Ascending aorta (tissue), 2 donors: ENCODE measurements at places on chromosomes 11 and 22. TPM values are rescaled to one million over a fixed set of nuclear protein-coding genes. Genes with fewer than 3 reads are reported as not detected.

Gene DRICH1
- total RNA-seq, result not detected

Gene DMC1
- total RNA-seq, result not detected

Gene CALCA
- not detected for total RNA-seq

Gene GRAP2
- not detected for total RNA-seq

Gene P2RY2
- total RNA-seq, result 18.3 TPM

Gene PNPLA2
- total RNA-seq, result 214 TPM

Gene CD3D
- total RNA-seq, result not detected

Gene RHOD
- total RNA-seq, result 82.6 TPM

Gene NPAT
- 2.0 TPM for total RNA-seq

Gene APOA4
- 14.3 TPM for total RNA-seq

Gene WNT11
- 11.7 TPM for total RNA-seq

Gene FAM83F
- total RNA-seq, result not detected

Gene SEC14L6
- total RNA-seq, result not detected

Gene CTTN
- 166 TPM for total RNA-seq
